Activated CD8-positive, alpha-beta memory T cell treated with anti-CD3 and anti-CD28 coated beads for 36 hours (primary cell): ENCODE measurements at places on chromosomes 2 and 18. TPM values are rescaled to one million over a fixed set of nuclear protein-coding genes. Genes with fewer than 3 reads are reported as not detected.

DSG1 gene
- not detected for total RNA-seq

CAD gene
- 156 TPM for total RNA-seq

MEX3C gene
- total RNA-seq: 69.9 TPM

STARD6 gene
- total RNA-seq: 0.23 TPM

IL36A gene
- total RNA-seq: not detected

DSC3 gene
- 0.04 TPM for total RNA-seq

CRYGC gene
- total RNA-seq: not detected
